ENCODE measurements at places on chromosomes 5 and 9.

DNA sequence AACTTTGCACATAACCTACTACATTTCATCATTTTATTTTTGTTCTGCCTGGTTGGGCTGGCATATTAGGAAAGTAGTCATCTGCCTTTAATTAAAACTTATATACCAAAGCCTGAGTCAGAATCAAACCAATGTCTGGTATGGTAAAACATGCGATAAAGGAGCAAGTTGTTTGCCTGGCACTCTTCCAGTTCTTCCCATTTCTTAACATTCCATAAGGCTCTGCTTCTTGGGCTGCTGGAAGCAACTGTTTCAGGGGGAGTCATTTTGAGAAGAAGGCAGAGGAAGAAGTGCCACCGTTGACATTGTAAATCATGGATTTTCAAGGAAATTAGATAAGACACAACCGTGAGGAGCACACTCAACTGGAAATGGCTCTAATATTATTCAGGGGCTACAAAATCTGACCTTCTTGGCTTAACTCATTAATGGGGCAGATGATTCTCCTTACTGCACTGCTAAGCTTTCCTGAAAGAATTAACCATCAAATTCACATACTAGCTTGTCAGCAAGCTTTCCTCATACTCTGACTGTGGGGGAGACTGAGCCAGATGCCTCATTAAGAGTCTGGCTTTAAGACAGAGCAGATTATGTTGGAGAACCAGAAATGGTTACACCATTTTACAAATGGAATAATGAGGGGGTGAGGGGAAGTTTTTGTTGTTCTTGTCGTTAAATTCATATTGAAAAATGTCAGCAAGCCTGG, 391.0 kb downstream of the TMEM232 start:
- no peaks in the 10 kb centered on the region for H3K4me1 ChIP-seq
- H3K4me3 ChIP-seq = no peak overlapping the region
- H3K27me3 ChIP-seq = no peaks in the 10 kb centered on the region
- H3K36me3 ChIP-seq = no peaks in the 10 kb centered on the region
- no peak overlapping the region for H3K27ac ChIP-seq

DNA sequence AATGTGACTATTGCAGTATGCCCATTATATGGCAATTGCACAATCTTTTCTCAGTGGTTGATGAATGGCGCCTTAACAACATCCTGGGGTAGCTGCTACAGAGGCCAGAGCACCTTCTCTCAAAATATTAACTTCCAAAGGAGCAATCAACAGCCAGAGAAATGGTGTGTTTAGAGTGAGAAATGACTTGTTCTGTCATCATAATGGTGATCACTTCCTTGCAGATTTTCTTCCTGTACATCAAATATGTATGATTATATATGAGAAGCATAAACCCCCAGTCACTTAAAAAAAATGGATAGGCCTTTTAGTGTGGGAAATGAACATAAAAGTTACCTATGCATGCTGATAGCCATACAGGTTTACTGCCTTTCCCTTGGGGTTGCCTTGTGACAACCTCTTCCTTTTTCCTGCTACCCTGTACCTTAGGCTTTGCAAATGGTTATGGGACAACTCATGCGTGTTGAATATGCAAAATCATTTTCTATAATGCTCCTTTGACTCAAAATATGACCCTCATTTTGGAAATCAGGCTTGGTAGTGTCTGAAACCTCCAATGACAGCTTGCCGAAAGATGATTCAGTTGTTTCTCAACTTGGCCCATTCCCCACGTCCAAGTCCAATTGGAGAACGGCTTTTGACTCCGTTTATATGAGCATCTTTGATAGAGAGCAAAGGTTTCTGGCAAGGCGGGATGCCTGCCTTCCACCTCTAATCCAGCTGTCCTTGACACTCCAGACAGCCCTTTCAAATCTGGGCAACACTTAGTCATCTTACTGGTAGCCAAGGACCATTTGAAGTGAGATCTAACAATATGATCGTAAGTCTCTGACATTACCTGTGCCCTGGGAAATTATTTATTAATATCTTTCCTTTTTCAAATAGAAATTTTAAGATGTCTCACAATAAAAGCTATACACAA, 69.3 kb downstream of the SLC1A1 start:
- no peak overlapping the region for H3K27ac ChIP-seq
- no peaks in the 10 kb centered on the region for H3K36me3 ChIP-seq
- H3K4me1 ChIP-seq = no peaks in the 10 kb centered on the region
- DNase-seq = no peak
- no peak overlapping the region for H3K4me3 ChIP-seq
- no peaks in the 10 kb centered on the region for H3K27me3 ChIP-seq

- H3K27ac ChIP-seq = no peak overlapping the region
- DNase-seq = peak; percentile 26
Observed at GRCh38 chr5:35458824-35459207, 158.8 kb upstream of the SPEF2 start.

- no peak for DNase-seq
- H3K36me3 ChIP-seq = no peaks in the 10 kb centered on the region
- H3K27ac ChIP-seq = no peak overlapping the region
Observed at GRCh38 chr9:136054146-136054545, 40.9 kb downstream of the NACC2 start.

- DNase-seq = no peak
- no peaks in the 10 kb centered on the region for H3K27me3 ChIP-seq
- no peaks in the 10 kb centered on the region for H3K36me3 ChIP-seq
- H3K4me3 ChIP-seq = no peak overlapping the region
- peaks cover 8% of the 10 kb centered on the region for H3K4me1 ChIP-seq
- no peak overlapping the region for H3K27ac ChIP-seq
Observed at GRCh38 chr5:115246361-115246991, 16.2 kb downstream of the PGGT1B start.

DNA sequence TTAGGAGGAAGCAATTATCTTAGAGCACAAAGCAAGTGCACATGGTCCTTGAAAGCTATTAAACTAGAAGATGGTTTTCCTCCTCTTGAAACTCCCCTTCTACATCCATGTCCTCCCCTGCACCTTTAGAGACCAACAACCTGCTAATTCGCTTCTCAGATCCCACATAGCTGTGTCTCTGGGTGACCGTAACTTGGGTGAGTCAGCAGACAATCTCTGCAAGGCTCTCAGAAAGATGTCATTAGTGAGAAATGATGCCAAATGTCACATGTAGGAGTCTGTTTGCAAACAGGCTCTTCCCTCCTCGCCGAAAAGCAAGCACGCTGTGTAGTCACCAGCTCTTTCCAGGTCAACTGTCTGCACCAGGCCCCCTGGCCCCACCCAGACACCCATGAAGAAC, 291.8 kb downstream of the SLIT3 start:
- DNase-seq = no peak
- no peak overlapping the region for H3K4me3 ChIP-seq
- H3K4me1 ChIP-seq = no peaks in the 10 kb centered on the region
- H3K27me3 ChIP-seq = no peaks in the 10 kb centered on the region
- H3K27ac ChIP-seq = no peak overlapping the region
- H3K36me3 ChIP-seq = no peaks in the 10 kb centered on the region

GRCh38 chr9:69867081-69867814, 46.6 kb downstream of the CFAP95 start:
- no peaks in the 10 kb centered on the region for H3K27me3 ChIP-seq
- no peak overlapping the region for H3K4me3 ChIP-seq
- H3K36me3 ChIP-seq = no peaks in the 10 kb centered on the region
- DNase-seq = no peak

DNA sequence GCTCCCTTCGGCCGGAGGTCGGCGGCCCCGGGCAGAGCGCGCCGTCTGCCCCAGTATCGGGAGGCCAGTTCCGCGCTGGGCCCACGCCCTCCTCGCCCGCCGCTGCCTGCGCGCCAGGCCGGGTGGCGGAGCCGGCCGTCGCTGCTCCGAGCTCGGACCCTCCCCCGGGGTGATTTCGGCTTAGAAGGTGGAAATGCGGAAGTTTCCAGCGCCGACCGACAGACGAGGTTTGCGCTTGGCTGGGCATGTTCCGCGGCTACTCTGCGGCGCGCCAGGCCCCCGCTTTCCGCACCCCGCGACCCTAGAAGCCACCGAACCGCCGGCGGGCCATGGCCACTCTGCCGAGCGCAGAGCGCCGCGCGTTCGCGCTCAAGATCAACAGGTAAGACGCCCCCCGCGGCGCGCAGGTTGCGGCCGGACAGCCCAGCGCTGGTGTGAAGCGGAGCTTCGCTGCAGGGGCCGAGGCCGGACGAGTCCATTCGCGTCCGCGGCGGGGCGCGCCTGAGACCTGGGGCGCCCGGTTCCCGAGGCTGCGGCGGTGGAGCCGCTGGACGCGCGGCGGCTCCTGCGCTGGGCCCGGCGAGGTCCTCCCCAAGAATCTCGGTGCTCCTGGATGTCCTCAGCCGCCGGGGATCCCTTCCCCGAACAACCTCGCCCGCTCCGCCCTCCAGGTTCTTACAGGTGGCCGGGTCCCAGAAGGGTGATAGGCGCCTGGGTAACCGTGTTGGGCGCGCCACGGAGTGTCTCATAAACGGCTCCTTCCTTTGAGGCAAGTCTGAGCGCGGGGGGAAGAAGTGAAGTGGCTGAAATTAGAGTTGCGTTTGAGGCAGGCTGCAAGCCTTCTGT, at the start of gene DOCK8:
TSS of gene DOCK8 (plus strand) at position 218 of the 846 bp plus-strand sequence. CDS start at position 330, 112 bp downstream.
- H3K27me3 ChIP-seq = no peaks in the 10 kb centered on the region
- no peaks in the 10 kb centered on the region for H3K36me3 ChIP-seq
- H3K4me3 ChIP-seq = peak within 1 kb of the TSS; percentile 48
- H3K27ac ChIP-seq = peak within 1 kb of the TSS; percentile 97
- H3K4me1 ChIP-seq = no peaks in the 10 kb centered on the region
- peak; percentile 78 for DNase-seq

- no peak for DNase-seq
- no peak overlapping the region for H3K4me3 ChIP-seq
- H3K4me1 ChIP-seq = peaks cover 20% of the 10 kb centered on the region
- no peaks in the 10 kb centered on the region for H3K36me3 ChIP-seq
- H3K27ac ChIP-seq = no peak overlapping the region
- no peaks in the 10 kb centered on the region for H3K27me3 ChIP-seq
Observed at GRCh38 chr5:149586708-149587318, 5.5 kb downstream of the ARHGEF37 start.

GRCh38 chr5:78983601-78984438, 1.3 kb downstream of the ARSB start:
- no peaks in the 10 kb centered on the region for H3K27me3 ChIP-seq
- H3K36me3 ChIP-seq = no peaks in the 10 kb centered on the region
- peak overlapping the region; percentile 80 for H3K4me3 ChIP-seq
- peak overlapping the region; percentile 98 for H3K27ac ChIP-seq

DNA sequence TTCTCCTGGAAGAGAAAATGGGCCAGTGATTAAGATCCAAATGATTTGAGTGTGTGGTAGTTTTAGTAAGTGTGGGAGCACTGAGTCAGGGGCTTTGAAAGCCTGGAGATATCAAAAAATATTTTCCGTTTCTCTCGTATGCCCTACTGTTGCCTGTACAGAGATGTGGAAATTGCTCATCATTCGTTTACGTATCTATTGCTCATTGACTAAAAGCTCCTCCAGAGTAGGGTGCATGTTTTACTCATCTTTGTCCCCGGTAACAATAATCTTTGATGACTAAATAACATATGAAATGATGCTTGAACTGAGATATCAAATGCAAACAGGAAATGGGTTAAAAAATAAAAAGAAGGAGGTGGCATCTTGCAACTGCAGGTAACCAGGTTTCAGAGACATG, 114.2 kb upstream of the FST start:
- no peaks in the 10 kb centered on the region for H3K4me1 ChIP-seq
- H3K36me3 ChIP-seq = no peaks in the 10 kb centered on the region
- H3K4me3 ChIP-seq = no peak overlapping the region
- H3K27ac ChIP-seq = no peak overlapping the region
- no peak for DNase-seq

DNA sequence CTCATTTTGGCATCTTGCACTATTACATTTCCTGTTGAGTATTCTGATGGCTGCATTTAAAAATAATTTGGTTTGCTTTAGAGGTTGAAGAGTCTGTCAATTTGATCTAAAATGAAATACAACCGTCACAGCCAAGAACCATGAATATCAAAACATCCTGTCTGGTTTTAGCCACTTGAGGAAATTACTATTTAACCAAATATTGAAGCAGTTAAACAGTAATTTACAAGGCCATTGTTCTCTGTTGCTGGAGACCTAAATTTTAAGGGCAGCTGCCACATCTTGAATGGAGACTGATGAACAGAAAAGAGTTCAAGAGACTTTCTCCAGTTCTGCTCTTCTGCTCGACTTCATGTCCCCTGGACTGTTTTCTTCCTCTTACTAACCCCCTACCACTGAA, 549.4 kb downstream of the LRRC70 start:
- H3K27me3 ChIP-seq = no peaks in the 10 kb centered on the region
- no peak for DNase-seq
- no peaks in the 10 kb centered on the region for H3K36me3 ChIP-seq
- H3K27ac ChIP-seq = no peak overlapping the region

DNA sequence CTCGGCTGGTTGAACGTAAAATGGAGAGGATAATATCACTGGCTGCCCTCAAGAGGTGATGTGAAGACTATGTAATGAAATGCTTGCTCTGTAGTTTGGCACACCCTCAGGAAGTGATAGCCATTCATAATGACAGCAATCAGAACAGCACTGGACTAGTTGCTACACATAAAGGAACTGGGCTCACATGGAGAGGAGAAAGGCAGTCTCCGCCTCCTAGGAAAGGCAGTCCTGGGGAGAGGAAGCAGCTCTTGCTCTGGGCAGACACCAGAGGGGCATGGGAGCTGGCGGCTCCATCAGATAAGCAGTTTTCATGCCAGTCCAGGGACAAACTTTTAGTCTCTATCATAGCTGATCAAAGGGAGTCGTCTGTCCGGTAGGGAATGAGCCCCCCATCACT, 46.9 kb downstream of the ARHGEF37 start:
- DNase-seq = no peak
- H3K36me3 ChIP-seq = peaks cover 4% of the 10 kb centered on the region
- H3K27me3 ChIP-seq = no peaks in the 10 kb centered on the region

DNA sequence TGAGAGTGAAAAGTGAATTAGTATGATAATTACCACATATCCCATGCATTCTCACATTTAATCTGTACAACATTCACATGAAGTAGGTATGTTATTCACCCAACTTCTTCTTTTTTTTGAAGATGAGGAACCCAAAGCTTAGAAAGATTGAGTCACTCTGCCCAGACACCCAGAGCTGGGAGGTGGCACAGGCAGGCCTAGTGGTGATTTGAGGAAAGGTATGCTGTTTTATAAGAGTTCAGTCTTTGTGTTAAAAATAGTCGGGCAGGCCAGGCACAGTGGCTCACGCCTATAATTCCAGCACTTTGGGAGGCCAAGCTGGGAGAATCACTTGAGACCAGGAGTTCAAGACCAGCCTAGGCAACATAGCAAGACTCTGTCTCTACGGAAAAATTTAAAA, 285.3 kb downstream of the NR3C1 start:
- no peak overlapping the region for H3K27ac ChIP-seq
- no peaks in the 10 kb centered on the region for H3K4me1 ChIP-seq
- H3K27me3 ChIP-seq = no peaks in the 10 kb centered on the region
- H3K4me3 ChIP-seq = no peak overlapping the region
- no peaks in the 10 kb centered on the region for H3K36me3 ChIP-seq
- DNase-seq = no peak

DNA sequence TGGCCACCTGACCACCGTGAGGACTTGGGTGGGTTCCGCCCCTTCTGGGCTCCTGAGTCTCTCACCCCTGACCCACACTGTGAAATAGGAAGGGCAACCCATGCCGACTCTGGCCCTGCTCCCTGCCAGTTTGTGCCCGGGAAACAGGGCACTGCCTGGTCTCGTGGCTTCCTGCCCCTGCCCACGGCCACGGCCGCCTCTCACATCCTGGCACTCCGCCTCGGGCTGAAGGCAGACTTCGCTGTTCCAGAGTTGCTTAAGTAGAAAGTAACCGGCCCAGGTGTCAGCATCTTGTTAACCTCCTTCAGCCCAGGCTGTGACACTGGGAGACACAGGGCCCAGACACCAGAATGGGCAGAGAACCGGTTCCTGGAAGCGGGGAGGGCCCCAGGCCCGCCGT, 68.7 kb upstream of the RNU6ATAC start:
- H3K27ac ChIP-seq = no peak overlapping the region
- H3K27me3 ChIP-seq = no peaks in the 10 kb centered on the region
- no peaks in the 10 kb centered on the region for H3K4me1 ChIP-seq
- H3K36me3 ChIP-seq = no peaks in the 10 kb centered on the region

Measured in pancreas (tissue), 10 donors.